Stimulated activated CD4-positive, alpha-beta T cell treated with anti-CD3 and anti-CD28 coated beads, Interleukin-12 subunit alpha, Interleukin-12 subunit beta, amount 100 ng/mL, for 24 hours (primary cell): ENCODE measurements at places on chromosomes 3 and 15.

DNA sequence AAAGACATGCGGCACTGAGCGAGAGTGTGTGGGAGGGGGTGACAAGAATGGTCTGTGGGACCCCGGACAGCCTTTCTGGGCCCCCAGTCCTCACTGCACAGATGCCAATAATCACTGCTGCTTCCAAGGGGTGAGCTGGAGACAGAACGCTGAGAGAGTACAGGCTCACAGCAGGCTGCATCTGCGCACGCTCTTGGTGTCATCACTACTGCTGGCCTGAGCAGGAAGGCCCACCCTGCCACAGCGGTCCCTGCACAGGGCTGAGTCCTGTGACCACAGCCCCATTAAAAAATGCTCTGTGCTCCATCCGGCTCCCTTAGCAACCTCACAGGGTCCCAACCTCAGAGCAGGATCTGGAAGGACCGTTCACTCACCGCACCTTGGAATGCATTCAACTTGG, 205.5 kb upstream of the NSMCE3 start:
- DNase-seq = no peak

DNA sequence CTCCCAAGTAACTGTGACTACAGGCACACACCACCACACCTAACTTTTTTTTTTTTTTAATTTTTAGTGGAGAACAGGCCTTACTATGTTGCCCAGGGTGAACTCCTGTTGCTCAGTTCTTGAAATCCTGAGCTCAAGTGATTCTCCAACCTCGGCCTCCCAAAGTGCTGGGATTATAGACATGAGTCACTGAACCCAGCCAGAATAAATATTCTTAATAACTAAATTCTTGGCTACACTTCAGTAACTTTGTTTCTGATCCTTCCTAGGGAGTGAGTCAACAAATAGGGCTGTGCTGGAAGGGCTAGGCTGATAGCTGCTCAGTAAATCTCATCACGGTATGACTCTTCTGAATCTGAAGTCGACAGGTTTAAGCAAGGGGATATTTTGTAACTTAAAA, 56.6 kb downstream of the P3H2 start:
- DNase-seq = no peak

GRCh38 chr3:188205992-188206416, 52.0 kb downstream of the LPP start:
- no peak for DNase-seq

- no peak for DNase-seq
Measured at GRCh38 chr15:31327669-31328427, 1.2 kb downstream of the KLF13 start.

- DNase-seq = no peak
Measured at GRCh38 chr3:140995881-140996280, 54.2 kb downstream of the SLC25A36 start.

GRCh38 chr3:159944781-159945180, 43.9 kb upstream of the IL12A start:
- no peak for DNase-seq

DNA sequence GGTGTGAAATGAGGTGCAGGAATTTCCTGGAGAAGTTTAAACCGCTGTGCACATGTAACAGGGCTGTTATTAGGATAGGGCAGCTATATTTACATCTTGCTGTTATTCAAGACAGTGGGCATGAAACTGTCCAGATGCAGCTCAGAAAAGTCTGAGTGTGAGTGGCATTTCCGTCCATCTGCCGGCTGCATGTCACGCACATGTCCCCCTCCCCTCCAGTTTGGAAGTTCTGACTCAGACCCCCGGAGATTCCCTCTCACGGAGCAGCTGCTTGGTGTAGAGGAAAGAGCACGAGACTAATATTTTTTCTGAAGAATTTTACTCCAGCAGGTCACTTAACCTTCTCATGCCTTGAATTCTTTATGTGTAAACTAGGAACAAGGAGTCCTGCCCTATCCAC, 69.8 kb downstream of the FEM1B start:
- DNase-seq = no peak

- DNase-seq = no peak
Measured at GRCh38 chr15:58410353-58410752, 21.4 kb upstream of the LIPC start.

DNA sequence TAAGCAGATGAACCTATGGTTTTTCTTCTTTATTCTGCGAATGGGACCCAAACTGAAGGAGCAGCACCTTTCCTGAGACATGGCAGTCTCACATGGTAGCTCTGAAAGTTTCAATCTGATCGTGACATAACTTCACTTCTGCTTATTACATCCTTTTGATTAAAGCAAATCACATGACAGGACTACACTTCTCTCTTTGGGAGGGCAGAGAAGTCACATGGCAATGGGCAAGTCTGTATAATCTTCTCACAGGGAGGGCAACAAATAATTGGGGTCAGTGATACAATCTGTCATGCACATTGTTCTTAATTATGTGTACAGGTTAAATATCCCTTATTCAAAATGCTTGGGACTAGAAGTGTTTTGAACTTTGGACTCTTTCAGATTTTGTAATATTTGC, 21.6 kb downstream of the NCBP2 start:
- no peak for DNase-seq

GRCh38 chr3:157384491-157384890, 52.2 kb upstream of the PTX3 start:
- DNase-seq = no peak

- DNase-seq = no peak
Measured at GRCh38 chr3:37386627-37387230, 212.3 kb upstream of the LRRFIP2 start.

DNA sequence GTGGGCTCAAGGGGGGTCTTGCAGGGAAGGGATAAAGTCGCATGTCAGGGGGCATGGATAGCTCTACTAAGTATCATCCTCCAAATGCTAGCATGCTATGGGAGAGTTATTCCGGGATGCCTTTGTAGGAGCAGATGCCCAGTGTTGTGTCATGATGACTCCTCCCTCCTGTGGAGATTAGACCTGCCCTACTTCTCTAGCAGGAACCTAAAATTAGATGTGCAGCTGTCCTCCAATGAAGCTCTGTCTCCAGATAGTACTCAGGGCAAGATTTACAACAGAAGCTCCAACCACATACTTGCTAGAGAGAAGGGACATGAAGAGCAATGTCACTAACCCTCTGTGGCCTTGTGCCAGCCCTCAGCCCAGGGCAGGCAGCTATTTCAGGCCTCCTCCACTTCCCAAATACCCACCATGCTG, 82.5 kb downstream of the AGBL1 start:
- DNase-seq = no peak

- DNase-seq = no peak
Measured at GRCh38 chr3:12229146-12229851, 59.6 kb upstream of the PPARG start.

DNA sequence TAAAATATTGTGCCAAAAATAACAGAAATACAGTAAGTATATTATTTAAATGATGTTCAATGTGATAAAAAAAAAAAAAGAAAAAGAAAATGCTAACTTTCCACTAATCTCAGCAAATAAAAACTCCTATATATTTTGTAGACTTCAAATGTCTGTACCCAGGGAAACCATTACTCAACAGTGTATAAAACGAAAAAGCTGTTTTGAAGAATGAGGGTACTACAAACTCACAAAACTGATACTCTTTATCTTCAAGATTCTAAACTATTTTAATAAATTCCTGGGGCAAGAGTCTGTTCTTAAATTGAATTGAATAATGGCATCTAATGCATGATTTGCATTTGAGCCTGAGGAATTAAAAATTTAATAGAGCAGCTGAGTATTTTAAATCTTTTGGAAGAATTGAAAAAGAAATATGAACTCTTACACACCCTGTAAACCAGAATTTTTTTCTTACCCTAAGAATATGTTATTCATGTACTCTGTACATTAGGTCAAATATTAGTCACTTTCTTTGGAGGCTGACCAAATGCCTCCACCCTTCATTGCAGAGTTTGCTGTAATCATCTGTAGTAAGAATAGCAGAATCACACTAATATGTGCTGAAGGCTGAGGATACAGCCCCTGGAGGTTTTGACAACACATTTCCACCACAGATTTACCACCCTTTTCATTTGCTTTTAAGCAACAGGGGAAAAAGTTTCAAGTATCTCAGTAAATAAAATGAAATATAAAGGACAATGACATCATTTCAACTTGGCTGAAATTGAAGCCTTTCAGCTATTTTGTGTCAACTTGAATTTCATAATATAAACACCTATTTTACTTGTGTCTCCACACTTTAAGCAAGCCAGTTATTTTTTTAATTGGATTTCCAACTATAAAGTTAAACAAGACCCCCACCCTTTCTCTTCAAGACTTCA, 79.7 kb downstream of the FBN1 start:
- DNase-seq = no peak

- no peak for DNase-seq
Measured at GRCh38 chr3:54433846-54434245, 311.5 kb downstream of the CACNA2D3 start.
